ENCODE measurements at places on chromosomes 7 and 10.

DNA sequence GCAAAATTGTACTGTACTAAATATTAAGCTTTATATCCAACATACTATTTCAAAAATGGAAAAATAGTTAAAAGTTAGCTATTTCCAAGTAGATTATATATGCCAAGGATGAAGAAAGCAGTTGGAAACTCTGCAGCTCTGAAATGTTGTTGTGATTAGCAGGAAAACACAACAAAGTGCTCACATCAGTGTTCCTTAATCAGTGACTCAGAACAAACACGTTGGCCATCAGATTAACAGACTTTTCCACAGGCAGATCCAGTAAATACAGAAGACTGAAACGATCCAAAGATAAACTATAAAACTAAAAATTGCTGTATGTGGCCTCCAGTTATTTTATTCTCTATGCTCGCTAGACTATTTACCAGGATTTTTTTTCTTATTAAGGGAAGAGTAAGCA lies 99.6 kb upstream of the SEMA3D start:
- no peak for DNase-seq

GRCh38 chr7:44922351-44922694 lies 37.0 kb upstream of the PURB start:
- DNase-seq = no peak

GRCh38 chr10:23337616-23338015 lies 7.0 kb downstream of the C10orf67 start:
- no peak for DNase-seq

DNA sequence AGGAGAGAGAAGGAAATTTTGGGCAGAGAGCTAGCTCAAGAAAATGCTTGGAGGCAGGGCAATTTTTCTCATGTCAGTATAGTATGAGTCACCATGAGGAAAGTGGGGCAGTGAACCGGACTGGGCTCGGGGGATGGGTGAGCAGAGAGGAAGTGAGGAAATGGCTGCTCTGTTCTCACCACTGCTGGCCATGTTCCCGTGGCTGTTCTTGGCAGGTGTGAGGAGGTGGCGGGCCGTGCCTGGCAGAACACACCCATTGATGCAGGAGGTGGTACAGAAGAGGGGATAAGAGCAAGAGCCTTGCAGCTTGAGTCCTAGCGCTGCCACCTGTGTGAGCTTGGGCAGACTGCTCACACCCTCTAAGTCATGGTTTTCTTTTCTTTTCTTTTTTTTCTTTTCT lies 304.4 kb upstream of the LYZL1 start:
- DNase-seq = peak; percentile 16

DNA sequence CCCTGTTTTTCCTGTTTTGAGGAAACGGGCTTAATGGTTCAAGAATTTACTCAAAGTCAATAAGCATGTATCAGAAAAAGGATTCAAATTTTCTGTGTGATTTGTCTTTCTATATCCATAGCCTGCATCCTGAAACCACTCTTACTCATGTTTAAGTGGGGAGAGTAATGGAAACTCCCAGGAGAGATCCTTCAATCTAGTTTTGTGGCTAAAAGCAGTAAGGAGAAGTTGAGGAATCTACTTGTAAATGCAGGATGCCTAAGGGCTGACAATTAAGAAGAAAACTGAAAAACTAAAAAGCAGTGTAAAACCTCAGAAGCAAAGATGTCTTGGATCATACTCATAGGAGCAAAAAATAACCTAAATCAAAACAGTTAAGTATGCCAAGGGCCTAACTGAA lies 68.1 kb upstream of the GRID1 start:
- no peak for DNase-seq

- DNase-seq = peak; percentile 82
Measured at GRCh38 chr10:4849555-4850242, 23.7 kb downstream of the AKR1E2 start.

DNA sequence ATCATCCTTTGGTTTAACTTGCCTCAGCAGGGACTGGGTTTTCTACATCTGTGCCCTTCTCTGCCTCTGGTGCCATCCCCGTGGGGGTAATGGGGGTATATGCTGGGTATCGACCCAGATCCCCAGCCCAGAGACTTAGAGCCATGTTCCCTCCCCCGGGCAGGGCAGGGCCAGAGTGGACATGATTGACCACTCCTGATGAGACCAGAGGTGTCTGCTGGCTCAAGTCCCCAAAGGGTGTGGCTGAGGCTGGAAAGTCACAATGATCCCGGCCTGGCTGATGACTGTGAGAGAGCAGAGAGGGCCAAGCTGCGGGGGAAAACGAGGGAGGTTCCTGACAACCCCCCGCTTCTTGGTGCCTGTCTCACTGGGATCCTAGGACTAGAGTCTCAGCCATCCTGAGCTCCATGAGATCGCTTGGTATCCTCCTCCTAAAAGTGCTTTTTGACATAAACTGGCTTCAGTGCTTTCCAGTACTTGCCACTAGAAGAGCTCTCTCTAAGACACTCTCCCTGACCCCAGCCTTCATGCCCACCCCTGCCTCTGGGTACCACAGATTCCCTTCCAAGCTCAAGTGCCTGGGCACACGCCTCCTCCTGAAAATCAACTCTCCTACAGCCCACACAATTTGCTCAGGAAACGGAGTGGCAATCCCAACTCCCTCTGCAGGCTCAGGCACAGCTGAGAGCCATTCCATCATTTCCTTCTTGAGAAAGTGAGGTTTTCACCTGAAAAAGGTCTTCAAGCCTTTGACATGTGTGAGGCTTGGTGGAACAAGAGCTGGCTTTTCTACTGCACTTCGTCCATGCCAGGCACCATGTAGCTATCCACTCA lies 33.9 kb downstream of the DRGX start:
- DNase-seq = no peak

DNA sequence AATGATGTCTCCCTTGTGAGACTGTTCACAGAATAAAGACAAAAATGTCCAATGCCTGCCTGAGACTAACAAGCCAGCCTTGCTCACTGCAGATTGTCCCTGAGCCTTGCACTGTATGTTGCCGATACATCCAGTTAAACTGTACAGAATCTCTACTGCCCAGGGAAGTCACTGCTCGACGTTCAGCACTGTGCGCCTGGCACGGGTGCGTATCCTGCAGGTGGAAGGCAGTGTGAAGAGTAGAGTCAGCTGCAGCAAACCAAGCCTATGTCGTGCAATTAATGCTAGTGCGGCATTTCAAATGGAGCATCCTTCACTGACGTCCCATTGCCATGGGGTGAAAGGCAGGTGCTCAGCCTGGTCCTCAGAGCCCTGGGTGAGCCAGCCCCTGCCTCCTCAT lies 132.9 kb downstream of the TNS3 start:
- no peak for DNase-seq

DNA sequence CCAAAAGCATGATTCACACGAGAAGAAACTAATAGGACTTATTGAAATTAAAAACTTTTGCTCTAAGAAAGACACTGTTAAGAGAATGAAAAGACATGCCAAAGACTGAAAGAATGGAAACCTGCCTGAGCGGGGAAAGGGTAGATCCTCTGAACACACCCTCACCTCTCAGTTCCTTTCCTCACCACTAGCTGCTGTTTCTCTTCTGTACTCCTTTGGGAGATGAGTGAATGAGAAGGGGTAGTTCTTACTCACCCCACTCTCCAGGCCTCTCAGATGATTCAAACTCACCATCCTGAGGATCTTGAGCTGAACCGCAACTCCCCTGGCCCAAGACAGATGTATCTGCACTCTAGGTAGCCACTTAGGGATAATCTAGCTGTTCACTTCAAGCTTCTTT lies 41.9 kb downstream of the IQUB start:
- no peak for DNase-seq

- peak; percentile 69 for DNase-seq
Measured at GRCh38 chr7:100694098-100694745, at the start of gene GIGYF1. Gene GIGYF1 (minus strand): TSS chr7:100694250. CDS start chr7:100688238, 6,012 bp downstream.

GRCh38 chr10:122407375-122408125 lies 33.0 kb downstream of the PLEKHA1 start:
- DNase-seq = no peak

DNA sequence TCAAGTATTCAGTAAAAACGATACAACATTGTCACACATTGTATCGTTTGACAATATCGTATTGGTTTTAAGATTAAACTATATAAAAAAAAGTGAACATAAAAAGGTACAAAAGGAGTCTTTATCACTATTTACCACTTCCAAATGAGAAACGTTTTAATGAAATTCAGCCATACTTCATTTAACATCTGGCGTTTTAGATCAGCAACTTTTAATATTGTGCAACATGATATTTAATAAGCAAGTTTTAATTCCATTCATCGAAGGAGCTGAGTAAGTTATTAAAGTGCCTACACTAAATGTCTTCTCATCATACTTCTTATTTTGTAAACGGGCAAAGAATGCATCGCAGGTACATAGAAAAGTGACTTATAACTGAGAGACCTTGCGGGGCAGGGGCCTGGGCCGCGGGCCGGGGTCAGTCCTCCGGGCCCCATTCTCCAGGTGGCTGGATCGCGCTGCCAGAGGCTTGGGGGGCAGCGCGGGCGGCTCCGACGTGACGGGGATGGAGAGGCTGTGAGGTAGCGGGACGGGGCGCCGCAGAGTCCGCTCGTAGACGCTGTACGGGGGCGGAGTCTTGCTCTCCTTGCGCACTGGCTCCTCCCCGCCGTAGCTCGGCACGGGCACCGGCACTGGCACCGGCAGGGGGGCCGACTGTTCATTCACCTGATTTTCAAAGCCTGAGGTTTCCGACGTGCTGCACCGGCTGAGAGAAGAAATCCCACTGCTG lies 165.8 kb upstream of the IMMP2L start:
- no peak for DNase-seq

- DNase-seq = peak; percentile 29
Measured at GRCh38 chr7:12715372-12716133, 28.1 kb downstream of the ARL4A start.

DNA sequence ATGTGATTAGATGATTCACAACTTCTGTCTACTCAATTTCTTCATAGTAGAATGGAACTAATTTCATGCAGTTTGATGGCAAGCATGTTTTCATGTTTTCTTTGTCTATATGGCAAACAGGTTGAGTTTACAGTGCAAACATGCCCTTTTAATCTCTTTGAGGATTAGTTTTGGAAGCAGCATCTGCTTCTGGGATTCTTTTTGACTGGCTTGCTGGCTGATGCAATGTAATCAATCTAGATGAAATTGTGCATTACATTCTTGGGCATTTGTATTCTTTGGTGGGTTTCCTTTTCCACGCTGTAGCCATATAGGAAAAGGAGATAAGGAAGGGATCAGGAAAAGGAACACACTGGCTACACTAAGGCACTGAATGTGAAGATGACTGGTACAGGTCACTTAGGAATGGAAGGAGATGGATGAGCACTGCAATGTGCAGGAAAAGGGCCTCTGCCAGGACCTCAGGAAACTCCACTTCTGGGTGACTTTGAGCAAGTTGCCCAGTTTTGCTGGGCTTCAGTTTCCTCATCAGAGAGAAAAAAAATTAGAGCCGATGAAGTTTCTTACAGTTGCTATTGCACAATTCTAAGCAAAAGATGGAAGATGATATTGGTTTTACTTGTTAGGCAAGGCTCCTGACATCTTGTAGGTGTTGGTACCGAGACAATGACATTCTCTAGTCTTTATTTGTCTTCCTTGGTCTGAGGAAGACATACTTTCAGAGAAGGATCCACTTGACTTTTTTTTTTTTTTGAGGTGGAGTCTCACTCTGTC lies 269.1 kb downstream of the SUGCT start:
- no peak for DNase-seq

DNA sequence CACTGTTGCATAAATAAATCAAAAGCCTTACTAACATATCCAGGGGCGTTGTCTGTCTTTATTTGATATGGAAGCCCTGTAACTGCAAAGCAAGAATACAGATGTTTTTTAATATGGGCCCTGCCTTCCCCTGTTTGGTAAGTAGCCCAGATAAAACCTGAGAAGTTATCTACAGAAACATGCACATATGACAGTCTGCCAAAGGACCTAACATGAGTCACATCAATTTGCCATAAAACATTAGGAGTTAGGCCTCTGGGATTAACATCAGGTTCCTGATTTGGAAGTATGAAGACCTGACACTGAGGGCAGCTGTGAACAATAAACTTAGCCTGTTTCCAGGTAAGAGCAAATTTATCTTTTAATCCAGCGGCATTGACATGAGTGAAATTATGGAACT lies 1588.8 kb downstream of the REEP3 start:
- DNase-seq = no peak

DNA sequence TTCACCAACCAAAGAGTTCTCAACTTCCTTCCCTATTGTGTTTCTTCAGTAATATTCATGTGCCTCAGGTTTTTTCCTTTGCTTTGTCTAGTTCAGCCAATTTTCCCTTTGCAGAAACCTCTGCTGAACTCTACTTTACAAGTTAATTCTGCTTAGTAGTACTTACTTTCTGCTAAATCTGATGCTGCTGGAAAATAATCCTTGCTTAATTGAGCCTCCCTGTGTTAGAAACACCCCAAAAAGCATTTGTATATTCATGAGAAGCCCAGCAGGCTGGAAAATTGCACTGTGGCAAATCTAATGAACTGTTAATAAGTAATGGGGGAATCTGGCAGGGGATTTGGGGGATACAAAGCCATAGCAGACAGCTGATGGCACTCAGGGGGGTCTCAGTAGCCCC lies 78.5 kb downstream of the CDCA7L start:
- no peak for DNase-seq

GRCh38 chr10:15504101-15504840 lies 133.2 kb upstream of the FAM171A1 start:
- no peak for DNase-seq

DNA sequence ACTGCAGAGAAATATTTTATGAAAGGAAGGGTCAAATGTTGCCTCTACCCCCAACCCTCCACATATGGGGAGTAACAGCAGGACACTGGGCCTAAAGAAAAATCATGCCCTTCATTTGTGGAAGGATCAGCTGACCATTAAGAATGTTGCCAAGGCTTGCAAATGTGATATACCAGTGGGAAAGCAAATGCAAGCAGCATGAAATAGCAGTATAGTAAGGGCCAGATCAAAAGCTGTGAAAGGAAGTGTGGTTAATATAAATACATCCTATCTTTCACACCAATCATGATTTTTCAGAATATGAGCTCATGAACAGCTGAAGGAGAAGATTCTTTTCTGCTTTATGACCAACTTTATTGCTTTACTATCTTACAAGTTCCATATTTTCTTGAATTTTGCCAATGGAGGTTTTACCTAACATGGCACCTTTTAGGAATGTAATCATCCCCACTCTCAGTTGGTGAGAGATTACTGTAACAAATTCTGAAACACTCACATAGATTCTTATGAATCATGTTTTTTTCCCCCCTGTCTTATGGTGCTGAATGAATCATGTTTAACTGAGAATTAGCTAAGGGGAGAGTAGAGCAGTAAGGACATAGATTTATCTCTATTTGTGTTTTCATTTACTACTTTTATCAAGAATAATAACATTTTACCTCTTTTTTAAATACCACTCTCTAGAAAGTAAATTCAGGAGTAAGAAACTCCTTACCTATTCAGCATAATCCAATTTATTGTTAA lies 12.1 kb upstream of the ATAD1 start:
- no peak for DNase-seq

DNA sequence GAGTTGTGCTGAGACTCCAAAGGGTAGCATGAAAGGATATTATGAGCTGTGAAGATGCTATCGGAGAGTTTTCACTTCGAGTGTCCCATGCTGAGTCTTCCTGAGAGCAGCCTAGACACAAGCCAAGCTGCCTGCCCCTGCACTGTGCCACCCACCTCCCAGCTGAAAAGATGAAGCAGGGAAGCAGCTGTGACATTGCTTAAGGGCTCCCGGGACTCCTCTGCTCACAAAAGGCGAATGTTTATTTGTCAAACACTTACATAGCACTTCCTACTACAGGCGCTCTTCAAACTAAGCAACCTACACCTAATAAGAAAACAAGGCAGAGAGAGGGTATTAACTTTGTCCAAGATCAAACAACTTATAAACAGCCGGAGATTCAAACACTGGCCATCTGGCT lies 95.6 kb downstream of the OSBPL3 start:
- no peak for DNase-seq

All from globus pallidus (tissue), 1 donor.